ENCODE measurements at places on chromosomes 6 and 20.

DNA sequence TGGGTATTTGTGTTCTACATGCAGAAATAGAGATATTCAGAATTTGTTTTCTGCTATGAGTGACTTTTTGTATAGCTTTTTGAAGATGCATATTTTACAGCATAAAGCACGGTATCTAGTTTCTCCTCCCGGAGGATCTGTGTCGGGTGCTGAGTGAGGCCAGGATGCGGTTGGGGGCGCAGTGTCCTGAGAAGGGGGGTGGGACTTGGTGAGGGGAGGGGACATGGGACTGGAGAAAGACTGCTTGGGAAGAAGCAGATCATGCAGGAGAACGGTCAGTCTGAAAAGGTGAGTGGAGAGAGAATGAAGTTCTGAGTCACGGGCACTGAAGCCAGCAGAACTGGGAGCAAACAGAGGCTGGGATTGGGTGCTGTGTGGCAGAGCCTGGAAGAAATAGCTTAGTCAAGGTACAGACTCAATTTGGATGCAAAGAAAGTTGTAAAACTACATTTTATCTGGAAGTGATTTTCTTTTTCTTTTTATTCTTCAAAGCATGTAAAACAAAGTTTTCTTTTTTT lies 44.0 kb downstream of the STX11 start:
- no peak for DNase-seq

DNA sequence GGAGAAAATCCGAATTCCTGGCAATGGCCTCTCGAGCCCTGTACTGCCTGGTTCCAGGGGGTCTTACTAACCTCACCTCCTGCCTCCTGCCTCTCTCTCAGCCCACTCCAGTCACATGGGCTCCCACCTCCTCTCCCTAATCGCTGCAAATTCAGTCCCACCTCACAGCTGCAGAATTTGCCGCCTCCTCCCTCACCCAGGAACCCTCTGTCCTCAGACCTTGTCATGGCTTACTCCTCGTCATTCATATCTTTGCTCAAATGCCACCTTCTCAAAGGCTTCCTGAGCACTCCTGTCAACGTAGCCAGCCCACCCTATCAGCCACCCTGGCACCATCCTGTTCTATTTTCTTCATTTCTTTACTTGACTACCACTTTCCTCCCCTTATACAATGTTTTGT lies 89.0 kb downstream of the SLC2A10 start:
- DNase-seq: no peak

DNA sequence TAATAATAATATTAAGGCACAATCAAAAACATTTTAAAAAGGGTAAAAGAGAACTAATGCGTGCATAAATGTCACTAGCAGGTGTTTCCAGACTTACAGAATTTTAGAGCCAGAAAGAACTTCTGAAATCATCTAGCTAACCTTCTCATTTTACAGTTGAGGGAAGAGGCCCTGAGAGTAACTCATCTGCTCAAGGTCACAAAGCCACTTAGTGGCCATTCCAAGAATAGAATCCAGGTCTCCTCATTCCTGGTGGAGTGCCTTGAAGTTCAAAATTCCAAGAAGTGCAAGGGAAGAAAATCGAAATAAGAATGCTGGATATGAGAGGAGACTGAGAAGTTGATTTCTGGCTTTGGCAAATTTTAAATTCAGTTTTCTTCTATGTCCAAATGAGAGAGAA lies 3.2 kb upstream of the KIAA0408 start:
- DNase-seq: no peak

GRCh38 chr20:31808481-31808880 lies 10.7 kb upstream of the MYLK2 start:
- DNase-seq: no peak

DNA sequence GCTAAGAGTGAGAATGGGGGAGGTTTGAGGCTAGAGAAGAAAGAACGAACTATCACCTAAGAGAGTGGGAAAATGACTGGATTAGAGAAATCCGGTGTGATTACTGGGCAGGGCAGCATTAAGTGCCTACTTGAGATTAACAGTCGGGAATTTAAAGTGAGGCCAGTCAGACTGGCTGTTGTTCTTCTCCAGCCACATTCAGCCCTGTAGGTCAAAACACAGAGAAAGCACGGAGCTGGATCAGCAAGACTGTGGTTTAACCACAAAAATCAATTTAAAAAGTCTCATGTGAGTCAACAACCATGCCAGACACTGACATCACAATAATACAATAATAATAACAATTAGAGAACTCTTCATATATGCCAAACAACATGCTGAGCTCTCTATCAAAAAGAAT lies 301.9 kb upstream of the SGK1 start:
- DNase-seq: no peak

- no peak for DNase-seq
Measured at GRCh38 chr6:139323511-139324300, 31.9 kb upstream of the TXLNB start.

- DNase-seq: no peak
Measured at GRCh38 chr20:34708621-34709043, 4.5 kb downstream of the TP53INP2 start.

- DNase-seq: no peak
Measured at GRCh38 chr20:33843854-33844253, 32.7 kb downstream of the CHMP4B start.

DNA sequence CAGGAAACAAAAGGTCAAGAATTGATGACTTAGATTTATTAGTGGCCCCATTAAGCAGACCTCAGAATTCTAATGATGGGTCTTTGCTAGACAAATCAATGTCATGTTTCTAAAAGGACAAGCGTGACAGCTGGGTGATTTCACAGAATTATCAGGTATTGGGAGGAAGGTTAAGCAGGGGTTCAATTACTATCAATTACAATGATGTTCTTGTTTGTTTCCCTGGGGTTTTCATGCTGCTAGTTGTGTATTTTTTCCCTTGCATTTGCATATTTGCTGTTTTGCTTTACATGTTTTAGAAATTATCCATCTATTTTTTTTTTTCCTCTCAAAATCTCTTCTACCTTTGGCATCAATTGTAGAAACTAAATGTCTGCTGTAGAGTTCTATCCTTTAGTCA lies 27.9 kb downstream of the GNAS start:
- DNase-seq: no peak

DNA sequence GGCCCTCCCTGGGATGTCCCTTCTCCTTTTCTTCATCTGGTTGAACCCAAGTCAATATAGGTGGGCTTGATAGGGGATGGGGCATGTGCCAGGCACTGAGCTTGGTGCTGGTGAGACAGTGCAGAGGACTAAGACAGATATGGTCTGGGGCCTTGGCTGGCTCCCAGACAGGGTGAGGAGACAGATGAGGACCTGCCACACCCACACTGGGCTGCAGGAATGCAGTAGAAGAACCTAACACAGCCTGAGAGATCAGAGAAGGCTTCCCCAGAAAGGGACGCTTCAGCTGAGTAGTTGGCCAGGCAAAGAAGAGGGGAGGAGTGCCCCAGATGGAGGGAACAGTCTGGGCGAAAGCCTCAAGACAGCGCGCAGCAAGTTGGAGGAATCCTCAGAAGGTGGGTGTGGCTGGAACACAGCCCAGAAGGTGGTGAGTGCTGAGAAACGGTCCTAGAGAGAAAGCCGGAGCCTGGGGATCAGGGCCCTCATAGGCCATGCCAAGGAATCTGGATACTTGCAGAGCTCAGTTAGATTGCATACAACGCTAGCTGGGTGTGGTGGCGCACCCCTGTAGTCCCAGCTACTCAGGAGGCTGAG lies 26.4 kb downstream of the CD40 start:
- no peak for DNase-seq

- DNase-seq: no peak
Measured at GRCh38 chr6:90088009-90088408, 193.7 kb downstream of the GJA10 start.

DNA sequence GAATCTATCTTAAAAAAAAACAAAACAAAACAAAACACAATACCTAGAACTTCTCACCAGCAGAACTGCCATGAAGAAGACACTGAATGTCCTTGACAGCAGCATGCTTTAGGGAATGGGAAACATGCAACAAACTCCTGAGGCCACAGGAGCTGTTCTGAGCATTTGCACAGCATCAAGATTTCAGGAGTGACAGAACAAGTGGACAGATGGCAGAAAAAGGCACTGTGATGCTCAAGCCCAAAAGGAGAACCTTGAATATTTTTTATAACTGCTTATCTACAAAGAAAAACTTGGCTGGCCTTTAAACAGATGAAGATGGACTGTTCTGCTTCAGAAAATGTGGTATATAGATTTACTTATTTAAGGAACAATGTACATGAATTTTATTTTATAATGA lies 158.9 kb downstream of the RALGAPA2 start:
- no peak for DNase-seq
